ENCODE measurements at places on chromosomes 7 and 10.

- no peak for DNase-seq
Measured at GRCh38 chr7:17520941-17521340, 222.5 kb downstream of the AHR start.

- DNase-seq, result no peak
Measured at GRCh38 chr7:55431898-55432297, 66.8 kb downstream of the LANCL2 start.

GRCh38 chr7:138975343-138976104 is 5.7 kb downstream of the KIAA1549 start:
- no peak for DNase-seq

GRCh38 chr7:15581352-15581951 is 19.6 kb upstream of the AGMO start:
- no peak for DNase-seq

DNA sequence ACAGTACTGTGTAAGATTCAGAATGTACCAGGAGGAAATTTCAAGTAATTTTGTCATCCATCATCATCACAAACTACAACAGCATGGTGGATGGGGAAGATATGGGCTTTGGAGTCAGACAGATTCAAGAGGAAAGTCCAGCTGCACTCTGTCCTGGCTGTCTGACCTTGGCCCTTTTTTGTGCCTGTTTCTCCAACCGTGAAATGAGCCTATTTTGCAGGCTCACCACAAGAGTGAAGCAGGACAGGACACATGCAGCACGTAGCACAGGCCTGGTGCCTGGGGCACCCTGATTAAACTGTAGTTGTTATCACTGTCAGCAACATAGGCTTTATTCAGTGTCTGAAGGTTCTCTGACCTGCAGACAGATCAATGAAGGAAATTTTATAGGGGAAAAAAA is 37.6 kb downstream of the RHOBTB1 start:
- no peak for DNase-seq

GRCh38 chr10:79482741-79483140 is 29.6 kb upstream of the EIF5AL1 start:
- no peak for DNase-seq

DNA sequence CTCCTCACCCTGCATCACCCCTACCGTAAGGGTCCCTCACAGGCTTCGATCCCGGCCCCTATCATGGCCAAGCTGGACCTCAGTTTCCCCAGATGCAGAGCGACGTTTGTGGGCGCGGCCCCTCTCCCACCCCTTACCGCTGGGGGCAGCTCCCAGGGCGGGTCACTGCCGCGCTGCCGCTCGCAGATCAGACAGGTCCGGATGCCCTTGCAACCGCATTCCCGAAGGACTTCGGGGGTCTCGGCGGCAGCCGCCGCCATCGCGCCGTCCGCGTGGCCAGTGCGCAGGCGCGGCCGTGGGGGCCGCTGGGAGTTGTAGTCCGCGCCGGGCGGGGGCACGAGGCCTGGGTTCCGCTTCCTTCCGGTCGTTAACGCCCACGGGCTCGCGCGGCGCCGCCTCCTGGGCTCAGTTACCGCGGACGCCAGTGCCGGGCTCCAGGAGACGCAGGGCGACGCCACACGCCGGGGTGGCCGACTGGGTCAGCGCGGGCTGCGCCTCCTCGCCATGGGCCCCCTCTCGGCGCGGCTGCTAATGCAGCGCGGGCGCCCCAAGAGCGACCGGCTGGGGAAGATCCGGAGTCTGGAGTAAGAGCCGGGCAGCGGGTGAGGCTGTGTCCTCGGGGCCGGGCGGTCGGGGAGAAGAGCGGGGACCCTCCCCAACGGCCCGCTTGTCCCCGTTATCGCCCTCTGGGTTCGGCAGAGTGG is at the start of the genes ALKBH4 and LRWD1:
ALKBH4 (minus strand) TSS at position 287 of the 704 bp plus-strand sequence; CDS start at position 260, 27 bp downstream.
LRWD1 (plus strand) TSS at position 408 of the 704 bp plus-strand sequence; CDS start at position 505, 97 bp downstream.
- peak; percentile 94 for DNase-seq

- no peak for DNase-seq
Measured at GRCh38 chr10:44030132-44030531, 354.8 kb downstream of the CXCL12 start.

DNA sequence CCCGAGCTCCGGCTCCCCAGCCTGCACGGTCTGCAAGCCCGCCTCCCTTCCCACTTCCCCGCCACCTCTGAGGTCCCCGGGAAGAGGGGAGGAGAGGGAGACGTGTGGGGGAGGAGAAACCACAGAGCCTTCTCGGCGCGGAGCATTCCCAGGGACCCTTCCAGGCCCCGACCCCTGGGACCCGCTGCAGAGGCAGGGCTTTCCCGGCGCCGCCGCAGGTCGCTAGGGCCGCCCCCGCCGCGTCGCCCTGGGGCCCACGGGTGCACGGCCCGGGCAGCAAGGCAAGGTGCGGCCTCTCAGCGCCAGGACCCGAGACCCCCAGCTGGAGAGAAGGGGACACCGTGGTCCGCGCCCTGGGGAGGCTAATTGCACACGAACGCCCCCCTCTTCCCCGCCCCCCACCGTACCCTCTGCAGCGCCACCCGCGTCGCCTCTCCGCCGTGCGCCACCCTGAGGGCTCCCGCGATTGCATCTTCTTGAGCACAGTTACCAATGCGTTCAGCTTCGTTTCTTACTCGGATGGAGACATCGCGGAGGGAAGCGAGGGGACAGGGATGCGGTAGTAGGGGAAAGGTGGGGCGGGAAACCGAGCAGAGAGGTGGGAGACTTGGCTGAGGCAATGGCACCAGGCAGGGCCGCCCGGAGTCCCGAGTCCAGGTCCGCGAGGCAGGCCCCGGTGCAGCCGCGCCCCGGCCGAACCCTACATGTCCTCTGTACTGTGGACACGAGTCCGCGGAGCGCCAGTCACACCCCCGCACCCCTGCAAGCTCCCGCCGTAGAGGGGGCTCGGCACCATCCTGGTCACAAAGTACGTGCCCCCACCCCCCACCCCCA is 28.9 kb downstream of the SKIDA1 start:
- no peak for DNase-seq

DNA sequence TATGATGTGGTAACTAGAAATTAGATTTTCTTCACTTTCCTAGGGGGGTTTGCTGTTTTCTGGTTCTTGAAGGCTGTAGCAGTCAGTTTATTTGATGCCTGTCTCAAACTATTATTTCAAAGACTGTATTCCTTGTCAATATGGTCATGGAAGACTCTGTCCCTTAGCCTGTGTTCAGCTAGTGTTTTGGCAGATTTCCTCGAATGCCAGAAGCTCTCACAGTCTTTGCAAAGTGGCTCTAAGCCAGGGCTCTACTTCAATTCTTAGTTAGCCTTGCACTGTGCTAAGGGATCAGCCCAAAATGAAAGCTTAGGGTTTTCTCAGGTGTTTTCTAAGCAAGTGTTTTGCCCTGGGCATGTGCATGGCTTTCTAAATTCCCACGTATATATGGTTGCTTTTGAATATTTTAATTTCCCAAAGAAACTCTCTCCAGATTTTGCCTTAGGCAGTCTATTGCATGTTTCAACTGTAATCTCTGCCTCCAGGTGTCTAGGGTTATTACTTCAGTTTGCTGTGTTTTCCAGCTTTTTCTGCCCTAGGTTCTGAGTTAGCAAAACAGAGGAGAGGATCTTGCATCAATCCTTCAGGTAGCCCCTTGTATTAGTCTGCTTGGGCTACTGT is 7.2 kb upstream of the C1GALT1 start:
- no peak for DNase-seq

- DNase-seq, result no peak
Measured at GRCh38 chr7:102119925-102120324, 166.7 kb upstream of the SH2B2 start.

DNA sequence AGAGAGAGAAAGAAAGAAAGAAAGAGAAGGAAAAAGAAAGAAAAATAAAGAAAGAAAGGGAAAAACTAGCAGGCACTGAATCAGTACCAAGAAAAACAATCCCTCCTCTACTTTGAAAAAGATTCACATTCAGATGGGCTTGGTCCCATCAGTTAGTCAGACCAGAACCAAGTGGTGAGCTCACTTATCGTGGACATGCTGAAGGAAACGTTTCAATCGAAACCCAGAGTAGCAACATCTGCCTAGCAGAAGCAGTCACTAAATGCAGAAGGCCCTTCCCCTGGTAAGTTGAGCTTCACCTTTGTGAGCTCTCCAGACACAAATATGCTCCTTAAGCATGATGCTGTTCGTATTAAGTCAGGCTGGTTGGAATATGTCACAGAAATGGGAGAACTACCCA is 167.7 kb downstream of the TRIL start:
- DNase-seq, result no peak

GRCh38 chr7:73520673-73521635 is 1.1 kb downstream of the BAZ1B start:
- no peak for DNase-seq

GRCh38 chr7:130936202-130936931 is 202.4 kb upstream of the KLF14 start:
- DNase-seq, result no peak
